ENCODE measurements at places on chromosomes 16 and 17.

DNA sequence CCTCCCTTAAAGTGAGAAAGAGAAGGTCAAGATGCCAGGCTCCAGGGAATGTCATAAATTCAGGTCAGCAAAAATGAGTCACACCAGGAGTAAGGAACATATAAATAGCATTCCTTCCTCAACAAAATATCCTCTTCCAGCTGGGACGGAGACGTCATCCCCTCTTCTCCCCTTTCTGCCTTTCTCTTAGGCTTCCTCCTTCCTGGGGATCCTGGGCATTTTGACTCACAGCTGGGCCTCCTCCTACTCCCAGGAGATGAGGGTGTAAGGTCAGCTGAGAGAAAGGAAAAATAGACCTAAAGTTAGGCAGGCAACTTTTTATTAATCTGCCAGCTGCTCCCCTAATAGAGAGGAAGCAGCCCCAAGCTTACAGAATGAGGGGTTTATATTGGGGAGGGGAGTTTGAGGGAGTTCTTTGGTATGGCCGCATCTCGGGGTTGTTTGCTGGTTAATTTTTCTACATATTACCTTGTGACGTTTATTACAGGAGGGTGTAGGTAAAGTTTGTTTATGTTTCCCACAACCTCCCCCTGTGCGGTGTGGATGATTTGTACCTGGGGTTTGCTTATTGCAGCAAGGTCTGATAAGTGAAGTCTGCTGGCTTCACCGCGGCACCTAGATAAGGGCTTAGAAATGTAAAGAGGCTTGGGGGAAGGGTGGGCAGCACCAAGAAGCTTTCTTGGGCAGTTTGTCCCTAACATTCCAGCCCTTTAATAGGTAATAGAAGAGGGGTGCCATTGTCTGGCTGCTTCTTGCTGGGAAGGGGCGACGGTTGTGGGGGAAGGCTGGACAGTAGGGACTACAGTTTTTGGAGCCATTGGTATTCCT, 7.1 kb upstream of the ZNF747 start:
- no peak for DNase-seq

DNA sequence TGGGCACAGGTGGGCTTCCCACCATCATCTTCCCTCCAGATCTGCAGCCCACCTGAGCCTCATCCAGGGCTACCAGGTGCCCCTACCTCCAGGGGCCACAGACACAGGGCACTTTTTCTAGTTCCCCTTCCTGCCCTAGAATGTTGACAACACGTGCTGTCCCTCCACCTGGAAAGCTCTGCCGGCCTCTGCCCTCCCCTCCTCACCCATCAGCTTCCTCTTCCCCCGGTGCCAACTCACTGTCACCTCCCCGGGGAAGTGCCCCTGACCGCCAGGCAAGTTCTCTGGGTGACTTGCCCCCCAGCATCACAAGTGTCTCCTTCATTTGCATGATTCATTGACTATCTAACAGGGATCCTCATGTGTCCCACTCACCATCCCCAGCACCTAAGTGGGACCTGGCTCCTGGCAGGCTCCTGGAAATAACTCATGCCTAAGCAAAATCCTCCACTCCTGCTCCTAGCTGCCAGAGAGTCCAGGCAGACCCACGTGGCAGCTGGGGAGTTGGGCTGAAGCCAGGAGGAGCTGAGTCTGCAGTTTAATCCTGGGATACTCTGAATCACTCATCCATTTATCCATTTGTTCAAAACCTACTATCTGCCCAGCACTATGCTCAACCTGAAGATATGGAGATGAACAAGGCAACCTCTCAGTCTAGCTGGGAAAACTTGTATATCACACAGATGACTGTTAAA, 304.4 kb downstream of the FOXL1 start:
- DNase-seq = no peak

GRCh38 chr17:73356561-73357170, 44.9 kb upstream of the CDC42EP4 start:
- DNase-seq = no peak

GRCh38 chr16:25854141-25854540, 162.4 kb downstream of the HS3ST4 start:
- no peak for DNase-seq

- no peak for DNase-seq
Observed at GRCh38 chr16:87747626-87748414, 18.0 kb downstream of the KLHDC4 start.

GRCh38 chr16:23423496-23424049, 29.4 kb downstream of the COG7 start:
- no peak for DNase-seq

DNA sequence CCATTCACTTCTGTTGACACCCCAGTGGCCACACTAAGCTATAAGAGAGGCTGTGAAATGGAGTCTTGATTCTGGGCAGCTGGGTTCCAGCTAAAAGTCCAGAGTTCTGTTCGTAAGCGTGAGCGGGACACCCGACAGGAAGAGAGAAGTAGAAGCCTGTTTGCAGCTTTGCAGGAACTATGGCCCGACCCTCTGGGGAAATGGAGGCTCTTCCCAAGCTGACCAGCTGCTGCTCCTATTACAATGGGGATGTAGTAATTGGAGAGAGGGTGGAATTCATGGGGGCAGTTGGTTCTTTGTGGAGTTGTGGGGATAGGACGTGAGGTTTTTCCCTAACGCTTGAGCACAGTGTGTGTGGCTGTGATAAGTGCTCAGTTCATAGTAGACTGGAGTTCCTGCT, 28.4 kb downstream of the UBALD1 start:
- DNase-seq = no peak

GRCh38 chr16:1137604-1138003, 15.3 kb upstream of the CACNA1H start:
- DNase-seq = no peak

GRCh38 chr16:47946092-47946491, 209.7 kb downstream of the ABCC12 start:
- DNase-seq = no peak

DNA sequence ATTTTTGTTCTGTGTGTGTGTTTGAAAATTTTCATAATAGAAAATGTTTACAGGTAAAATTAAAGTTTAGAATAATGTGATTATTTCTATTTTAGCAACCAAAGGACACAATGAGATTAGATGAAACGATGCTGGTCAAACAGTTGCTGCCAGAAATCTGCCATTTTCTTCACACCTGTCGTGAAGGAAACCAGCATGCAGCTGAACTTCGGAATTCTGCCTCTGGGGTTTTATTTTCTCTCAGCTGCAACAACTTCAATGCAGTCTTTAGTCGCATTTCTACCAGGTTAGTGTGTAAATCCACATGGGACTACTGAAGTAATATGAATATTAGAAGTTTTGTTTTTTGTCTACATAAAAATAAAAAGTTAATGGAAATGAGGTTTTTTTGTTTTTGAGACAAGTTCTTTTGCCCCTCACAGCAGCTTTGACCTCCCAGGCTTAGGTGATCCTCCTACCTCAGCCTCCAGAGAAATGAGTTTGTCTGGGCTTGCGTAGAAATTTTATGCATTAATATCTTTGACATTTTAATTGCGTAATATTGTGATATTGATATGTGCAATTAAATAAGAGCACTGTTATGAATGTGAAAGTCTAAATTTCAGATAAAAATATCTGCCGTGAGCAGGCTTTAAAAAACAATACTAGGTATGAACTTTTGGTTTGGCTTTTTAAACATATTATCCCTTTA, 68.5 kb downstream of the NF1 start:
- DNase-seq = no peak

- DNase-seq = no peak
Observed at GRCh38 chr16:65306722-65307121, 184.9 kb upstream of the CDH11 start.

DNA sequence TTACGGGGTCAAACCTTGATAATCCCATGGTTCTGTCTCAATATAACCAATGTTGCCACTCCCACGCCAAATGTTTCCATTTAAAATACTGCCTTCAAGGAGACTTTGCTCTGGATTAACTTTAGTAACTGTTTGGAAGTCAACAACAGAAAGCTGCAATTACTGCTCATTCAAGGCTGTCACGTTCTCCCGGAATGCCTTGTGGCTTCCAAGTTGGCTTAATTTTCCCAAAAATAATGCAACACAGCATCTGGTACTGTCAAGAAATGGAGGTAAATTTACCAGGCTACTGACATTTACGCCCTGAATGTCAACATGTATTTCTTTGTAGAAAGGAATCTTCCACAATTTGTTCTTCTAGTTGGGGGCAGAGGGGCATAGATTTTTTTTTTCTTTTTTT, 38.2 kb downstream of the GPRC5B start:
- no peak for DNase-seq

- DNase-seq = no peak
Observed at GRCh38 chr16:3038256-3038655, 1.5 kb upstream of the BICDL2 start.

- no peak for DNase-seq
Observed at GRCh38 chr16:24150282-24150681, 105.9 kb upstream of the CACNG3 start.

GRCh38 chr17:31275116-31275515, 21.9 kb downstream of the OMG start:
- DNase-seq = no peak

DNA sequence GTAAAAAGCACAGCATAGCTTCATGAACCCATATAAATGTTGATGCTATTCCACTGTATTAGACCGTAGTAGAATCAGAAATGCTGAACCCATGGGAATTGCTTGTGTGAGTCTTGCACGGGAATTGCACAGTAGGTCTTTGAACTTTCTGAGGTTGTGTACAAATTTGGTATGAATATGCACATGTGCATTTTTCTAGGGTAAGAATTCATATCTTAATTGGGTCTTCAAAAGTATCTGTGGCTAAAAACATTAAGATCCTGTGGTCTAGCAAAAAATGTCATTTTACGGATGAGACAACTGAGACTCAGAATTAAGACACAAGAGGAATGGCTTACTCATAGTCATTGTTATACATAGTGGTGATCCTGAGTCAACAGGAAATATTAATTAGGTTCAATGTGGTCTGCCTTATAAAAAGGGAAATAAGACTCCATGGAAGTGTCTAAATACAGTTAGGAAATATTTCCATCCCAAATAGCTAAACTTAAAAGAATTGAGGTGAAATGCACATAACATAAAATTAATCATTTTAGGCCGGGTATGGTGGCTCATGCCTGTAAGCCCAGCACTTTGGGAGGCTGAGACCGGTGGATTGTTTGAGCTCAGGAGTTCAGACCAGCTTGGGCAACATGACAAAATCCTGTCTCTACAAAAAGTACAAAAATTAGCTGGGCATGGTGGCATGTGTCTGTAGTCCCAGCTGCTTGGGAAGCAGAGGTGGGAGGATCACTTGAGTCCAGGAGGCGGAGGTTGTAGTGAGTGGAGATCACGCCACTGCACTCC, 22.8 kb downstream of the TAOK1 start:
- no peak for DNase-seq

DNA sequence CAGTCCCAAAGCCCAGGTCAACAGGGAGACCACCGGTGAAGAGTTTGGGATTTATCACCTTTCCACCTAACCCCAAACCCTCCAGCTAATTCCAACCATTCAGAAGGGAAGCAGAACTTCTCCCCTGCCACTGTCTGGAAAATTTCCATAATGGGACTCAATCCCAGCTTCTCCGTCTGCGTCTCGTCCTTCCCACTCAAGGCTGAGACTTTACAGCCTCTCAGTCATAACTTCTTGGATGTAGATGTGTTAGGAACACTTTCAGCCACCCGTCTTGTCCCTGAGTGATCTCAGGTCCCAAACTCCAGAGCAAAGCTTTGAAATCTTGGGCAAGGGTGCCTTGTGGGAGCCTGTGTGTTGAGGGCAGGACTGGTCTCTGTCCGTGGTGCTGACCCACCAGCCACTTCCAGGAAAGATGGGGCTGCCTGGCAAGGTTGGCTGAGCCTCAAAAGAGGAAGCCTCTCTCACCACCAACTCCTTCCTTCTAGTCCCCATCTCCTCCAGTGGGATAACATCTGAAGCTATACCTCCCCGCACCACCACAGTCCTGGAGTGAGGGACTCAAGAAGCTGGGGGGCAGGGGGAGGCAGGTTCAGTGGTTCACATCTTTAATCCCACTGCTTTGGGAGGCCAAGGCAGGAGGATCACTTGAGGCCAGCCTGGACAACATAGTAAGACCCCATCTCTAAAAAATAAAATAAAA, 9.3 kb downstream of the GAS2L2 start:
- DNase-seq = no peak

DNA sequence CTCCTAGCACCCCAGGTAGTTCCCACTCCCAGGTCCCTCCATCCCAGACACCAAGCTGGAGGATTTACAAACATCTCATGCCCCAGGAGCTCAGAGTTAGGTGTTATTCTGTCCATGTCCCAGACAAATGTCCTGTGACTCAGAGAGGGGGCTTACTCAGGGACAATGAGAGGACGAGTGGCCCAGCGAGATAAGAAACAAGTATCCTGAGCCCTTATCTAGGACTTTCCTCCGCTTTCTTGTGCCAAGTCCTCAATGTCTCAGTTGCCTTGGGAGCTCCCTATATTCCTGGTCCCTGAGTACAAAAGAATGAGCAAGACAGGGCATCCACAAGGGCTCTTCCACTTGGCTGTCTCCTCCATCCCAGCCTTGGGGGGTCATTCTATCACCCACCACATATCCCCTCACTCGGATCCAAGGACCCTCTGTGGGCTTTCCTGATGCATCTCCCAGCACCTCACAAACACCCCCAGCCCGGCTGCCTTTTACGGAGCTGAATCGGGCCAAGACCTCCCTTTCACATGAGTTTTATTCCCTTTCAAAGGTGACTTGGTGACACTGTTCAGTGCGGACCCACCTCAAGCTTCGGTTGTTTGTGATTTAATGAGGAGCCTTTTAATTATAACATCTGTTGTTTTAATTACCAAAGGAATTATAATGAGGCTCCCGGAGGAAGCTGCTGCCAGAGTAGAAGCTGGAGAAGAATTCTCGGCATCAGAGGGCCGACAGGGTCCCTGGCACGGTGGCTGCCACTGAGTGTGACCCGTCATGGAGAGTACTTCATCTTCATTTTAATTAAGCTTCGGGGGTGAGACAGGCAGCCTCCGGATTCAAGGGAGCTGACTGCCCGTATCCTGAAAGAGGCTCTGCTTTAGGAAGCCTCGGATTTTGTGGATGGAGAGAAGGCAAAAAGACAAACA, 121.5 kb downstream of the WSCD1 start:
- no peak for DNase-seq

DNA sequence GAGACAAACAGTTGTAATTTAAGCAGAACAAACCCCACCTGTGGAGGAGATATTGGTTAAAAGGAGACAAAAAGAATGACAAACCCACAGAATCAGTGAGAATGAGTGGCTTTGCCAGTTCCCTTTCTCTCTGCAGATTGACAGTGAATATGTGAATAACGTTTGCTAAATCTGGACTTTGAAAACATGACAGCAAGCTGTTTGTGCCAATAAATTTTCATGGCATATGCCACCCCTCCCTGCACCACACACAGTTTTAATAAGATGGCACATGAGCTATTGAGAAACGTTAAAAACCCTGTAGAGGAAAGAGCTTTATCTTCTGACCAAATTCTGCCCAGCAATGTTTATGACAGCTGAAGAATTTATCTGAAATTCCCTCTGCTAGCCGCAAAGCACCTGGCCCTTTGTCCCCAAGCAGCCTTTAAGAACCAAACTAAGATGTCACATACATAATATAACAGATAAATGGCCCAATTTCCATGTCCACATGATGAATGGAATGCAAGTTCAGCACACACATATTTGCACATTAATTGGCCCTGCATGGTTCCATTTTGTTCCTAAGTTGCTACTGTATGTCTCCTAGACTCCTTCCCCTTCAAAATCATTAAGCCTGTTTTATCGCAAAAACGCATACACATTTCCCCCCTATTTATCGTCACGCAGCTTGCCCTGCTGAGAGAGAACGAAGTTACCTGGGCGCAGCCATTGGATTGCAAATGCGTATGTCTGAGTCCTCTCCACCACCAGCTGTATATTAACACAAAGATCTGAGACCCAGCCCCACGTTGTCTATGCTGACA, 773.5 kb upstream of the EEF2KMT start:
- no peak for DNase-seq

GRCh38 chr17:699345-699744, 15.3 kb downstream of the VPS53 start:
- DNase-seq = no peak

- no peak for DNase-seq
Observed at GRCh38 chr16:85608515-85608885, 4.6 kb upstream of the GSE1 start.

Measured in stimulated activated CD4-positive, alpha-beta T cell treated with anti-CD3 and anti-CD28 coated beads, Interleukin-15, amount 100 ng/mL, for 48 hours (primary cell).